GM13976 (cell line): ENCODE measurements at places on chromosomes 1 and 21.

- no peak for DNase-seq
These were observed 39.5 kb upstream of the CNTN2 start for GRCh38 chr1:205003358-205004131.

DNA sequence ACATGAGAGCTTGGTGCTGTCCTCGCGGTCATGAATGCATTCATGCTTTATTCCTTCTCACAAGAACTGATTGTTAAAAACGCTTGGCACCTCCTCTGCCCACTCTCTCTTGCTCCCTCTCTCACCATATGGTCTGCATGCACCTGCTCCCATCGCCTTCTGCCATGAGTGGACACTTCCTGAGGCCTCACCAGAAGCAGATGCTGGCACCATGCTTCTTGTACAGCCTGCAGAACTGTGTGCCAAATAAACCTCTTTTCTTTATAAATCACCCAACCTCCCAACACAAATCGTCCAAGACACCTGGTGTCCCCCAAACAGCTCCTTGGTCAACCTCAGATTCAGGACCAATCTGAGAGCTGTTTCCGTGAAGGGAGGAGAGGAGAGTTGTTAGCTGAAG lies 43.3 kb upstream of the PCBP3 start:
- DNase-seq: no peak

DNA sequence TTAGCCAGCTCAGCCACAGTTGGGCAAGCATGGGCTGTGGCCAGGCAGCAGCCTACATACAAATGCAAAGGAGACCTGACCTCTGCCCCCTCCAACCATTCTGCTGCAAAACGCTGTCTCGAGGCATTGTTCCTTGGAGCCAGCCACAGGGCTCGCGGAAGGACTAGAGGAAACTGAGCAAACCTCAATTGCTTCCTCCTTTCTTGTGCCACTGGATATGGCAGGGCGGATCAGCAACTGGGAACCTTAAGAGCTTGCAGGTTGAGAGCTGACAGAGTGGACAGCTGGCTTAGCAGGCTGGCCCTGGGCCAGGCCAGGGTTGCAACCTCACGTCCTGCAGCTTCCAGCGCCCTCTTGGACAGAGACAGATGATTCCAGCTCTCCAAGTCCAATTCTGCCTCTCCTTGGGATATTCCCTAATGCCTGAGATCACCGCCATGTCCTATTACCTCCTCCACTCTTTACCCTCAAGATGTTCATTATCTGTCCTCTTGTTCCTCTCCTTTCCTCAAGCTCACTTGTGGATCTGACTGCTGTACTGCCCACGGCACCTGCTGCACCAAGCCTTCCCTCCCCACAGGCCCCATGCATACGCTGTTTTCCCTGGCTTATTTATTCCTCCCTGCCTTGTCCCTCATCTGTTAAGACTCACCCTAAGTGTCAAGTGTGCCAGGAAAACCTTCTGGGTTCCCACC lies 67.5 kb downstream of the SDC3 start:
- DNase-seq: no peak

DNA sequence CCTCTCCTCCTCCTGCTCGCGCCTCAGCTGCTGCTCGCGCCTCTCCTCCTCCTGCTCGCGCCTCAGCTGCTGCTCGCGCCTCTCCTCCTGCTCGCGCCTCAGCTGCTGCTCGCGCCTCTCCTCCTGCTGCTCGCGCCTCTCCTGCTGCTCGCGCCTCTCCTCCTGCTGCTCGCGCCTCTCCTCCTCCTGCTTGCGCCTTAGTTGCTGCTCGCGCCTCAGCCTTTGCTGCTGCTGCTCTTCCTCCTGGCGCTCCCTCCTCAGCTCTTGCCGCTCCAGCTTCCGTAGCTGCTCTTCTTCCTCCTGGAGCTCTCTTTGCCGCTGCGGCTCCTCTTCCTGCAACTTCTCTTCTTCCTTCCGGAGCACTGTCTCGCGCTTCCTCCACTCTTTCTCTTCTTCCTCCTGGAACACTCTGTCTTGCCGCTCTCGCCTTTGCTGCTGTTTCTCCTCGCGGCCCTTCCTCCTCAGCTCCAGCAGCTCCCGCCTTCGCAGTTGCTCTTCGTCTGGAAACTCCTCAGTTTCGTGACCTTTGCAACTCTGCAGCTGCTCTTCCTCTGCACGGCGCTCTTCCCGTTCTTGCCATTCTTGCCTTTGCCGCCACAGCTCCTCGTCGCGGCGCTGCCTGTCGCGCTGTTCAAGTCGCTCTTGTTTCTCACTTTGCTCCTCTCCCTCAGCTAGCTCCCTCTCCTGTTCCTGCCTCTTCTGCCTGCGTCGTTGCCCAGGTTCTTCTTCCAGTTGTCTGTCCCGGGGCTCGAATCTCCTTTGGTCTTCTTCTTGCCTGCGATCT lies 3.0 kb downstream of the TCHH start:
- no peak for DNase-seq

DNA sequence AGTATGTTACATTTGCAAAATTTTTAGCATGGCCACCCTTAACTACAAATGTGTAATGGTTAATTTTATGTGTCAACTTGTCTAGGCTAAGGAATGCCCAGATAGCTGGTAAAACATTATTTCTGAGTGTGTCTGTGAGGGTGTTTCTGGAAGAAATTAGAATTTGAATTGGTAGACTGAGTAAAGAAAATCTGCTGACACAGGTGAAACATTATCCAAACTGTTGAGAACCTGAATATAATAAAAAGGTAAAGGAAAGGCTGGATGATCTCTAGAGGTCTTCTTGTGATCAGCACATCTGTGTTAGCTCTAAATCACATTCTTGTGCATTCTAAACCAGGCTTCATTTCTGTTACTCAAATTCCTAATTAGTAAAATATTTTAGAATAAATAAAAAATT lies 100.8 kb downstream of the UCHL5 start:
- DNase-seq: no peak

DNA sequence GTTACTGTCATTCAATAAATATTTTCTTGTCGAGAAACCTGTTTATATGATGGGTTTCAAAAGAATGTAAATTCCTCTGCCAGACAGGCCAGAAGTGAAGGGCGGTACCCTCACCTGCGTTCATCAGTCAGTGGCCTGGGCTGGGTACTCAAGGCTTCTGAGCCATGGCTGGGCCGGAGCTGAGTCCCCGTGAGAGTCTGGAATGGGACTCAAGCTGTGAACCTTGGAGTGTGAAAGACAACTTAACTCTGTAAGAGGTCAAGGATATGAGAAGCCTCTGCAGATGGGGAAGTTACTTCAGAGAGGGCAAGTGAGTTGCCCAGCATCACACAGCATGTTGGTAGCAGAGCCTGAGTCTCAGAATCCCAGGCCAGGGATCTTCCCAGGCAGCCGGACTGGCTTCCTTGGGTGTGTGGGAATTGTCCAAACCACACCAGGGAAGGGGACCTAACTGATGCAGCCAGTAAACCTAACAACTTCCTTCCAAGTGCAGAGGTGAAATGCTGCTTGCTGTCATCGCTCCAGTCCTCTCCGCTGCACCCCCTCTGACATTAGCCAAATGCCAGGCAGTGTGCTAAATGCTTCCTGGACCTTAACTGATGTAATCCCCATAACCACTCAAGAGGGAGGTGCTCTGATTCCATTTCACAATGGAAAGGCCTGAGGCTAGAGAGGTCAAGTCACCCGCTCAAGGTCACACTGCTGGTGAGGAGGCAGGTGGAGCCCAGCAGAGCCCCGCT lies 4.8 kb downstream of the DISP3 start:
- no peak for DNase-seq

DNA sequence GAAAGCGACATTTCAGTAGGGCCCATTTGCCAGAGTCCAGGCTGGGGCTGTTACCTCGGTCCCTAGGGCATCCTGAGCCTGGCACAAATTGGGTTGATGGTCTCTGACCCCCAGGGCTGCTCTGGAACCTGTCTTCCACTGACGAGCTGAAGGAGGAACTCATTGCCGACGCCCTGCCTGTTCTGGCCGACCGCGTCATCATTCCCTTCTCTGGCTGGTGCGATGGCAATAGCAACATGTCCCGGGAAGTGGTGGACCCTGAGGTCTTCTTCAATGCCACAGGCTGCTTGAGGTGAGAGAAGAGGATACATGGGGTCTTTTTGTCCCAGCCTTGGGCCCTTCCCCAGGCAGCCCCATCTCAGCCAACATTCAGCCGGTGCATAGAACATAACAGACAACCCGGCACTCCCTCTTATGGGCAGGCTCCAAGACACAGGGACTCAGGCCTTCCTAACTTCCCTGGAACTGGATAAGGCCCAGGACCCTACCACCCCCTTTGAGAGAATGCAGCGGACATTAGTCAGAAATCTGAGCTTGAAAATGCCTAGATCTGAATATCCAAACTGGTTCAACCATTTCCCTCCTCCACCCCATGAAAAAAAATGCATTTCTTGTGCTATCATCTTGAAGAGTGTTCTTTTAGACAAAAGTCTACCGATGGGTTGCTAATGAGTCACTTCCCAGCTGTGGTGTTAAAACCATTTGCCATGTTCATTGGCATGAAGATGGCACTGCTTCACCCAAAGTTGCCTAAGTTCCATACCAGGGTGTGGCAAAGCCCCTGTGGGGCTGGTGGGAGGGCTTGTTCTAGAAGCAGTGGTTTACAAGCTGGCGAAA lies 35.4 kb downstream of the PKP1 start:
- DNase-seq: no peak

- no peak for DNase-seq
These were observed 24.3 kb downstream of the CA6 start for GRCh38 chr1:8969937-8970336.

DNA sequence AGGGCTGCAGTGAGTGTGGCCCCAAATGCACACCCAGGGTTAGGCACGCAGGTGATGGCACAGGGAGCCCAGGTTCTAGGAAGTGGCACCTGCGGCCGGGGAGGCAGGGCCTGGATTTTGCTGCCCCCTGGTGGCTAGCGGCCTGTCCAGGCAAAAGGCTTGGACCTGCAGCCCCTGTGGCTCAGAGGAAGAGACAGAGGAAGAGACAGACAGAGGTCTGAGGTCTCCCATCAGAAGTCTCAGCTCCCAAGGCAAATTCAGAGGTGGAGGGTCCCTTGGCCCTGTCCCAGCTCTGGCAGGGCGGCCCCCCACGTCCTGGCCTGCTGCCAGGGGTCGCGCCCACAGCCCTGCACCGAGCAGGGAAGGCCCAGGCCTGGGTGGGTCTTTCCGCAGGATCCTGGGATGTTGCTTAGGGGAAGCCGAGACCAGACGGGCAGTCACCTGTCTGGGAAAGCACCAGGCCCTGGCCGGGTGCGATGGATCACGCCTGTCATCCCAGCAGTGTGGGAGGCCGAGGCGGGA lies 8.0 kb upstream of the TNFRSF14 start:
- DNase-seq: peak; percentile 75

- DNase-seq: no peak
These were observed 13.6 kb downstream of the RIPK4 start for GRCh38 chr21:41753006-41753898.

- DNase-seq: no peak
These were observed 79.6 kb upstream of the PPM1J start for GRCh38 chr1:112794654-112795239.
